Hypothalamus (tissue), 51 donors: ENCODE measurements at places on chromosomes 2 and 18.

GRCh38 chr18:56185126-56185525 is 453.3 kb downstream of the TXNL1 start:
- no peak for DNase-seq

DNA sequence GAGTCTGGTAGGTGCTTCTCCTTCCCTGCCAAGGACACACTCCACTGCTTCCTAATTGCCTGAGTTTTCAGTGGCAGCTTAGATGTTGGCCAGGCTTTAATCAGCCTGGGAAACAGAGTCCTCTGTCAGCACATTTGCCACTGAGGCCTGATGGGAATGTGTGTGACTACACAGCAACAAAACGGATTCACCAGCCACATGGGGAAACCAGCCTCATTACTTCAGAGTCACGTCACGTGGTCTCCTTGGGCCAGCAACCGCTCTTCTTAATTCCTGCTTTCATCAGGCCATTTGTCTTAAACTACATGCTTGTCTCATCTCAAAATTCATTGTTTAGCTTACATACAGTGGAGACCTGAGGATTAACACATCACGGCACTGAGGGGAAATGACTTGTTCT is 93.9 kb upstream of the LTBP1 start:
- no peak for DNase-seq

- no peak for DNase-seq
Observed at GRCh38 chr2:55616551-55617174, 759 bp downstream of the PPP4R3B start.

DNA sequence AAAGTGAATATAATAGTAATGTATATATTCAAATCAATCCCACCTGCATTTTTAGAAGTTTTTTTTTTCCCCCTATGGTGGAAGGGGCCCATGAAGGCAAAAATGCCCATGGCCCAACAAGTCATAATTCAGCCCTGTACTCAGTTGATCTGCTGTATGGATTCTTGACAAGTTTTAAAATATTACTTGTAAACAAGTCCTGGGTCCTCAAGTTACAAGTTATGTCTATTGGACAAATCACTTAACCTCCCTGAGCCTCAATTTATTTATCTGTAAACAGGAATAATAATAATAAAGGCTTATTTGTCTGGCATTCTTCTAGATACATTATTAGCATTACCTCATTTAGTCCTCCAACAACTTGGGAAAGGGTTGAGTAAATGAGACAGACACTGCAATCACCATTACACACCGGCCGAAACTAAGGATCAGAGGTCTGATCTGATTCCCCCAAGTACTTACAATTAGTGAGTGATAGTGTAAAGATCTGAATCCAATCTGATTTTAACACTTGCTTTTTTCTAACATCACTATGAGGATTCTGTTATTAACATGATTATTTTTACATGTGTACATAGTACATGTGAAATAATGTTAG is 66.1 kb downstream of the PDE1A start:
- no peak for DNase-seq

GRCh38 chr18:47970664-47971531 is 40.4 kb upstream of the SMAD2 start:
- no peak for DNase-seq

DNA sequence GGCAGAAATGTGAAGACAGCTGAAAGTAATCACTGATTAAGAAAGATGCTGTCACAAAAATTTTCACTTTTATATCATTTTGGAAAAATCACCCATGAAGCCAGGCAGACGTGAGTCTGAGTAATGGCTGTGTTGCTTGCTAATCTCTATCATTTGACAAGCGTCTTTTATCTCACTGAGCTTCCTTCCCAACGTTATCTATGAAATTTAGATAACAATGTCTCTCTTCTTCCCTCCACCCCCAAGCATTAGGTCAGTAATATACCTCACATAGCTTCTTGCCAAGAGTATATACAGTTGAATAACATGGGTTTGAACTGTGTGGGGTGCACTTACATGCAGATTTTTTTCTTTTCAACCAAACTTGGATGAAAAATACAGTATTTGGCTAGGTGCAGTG is 388.6 kb upstream of the NRXN1 start:
- no peak for DNase-seq

DNA sequence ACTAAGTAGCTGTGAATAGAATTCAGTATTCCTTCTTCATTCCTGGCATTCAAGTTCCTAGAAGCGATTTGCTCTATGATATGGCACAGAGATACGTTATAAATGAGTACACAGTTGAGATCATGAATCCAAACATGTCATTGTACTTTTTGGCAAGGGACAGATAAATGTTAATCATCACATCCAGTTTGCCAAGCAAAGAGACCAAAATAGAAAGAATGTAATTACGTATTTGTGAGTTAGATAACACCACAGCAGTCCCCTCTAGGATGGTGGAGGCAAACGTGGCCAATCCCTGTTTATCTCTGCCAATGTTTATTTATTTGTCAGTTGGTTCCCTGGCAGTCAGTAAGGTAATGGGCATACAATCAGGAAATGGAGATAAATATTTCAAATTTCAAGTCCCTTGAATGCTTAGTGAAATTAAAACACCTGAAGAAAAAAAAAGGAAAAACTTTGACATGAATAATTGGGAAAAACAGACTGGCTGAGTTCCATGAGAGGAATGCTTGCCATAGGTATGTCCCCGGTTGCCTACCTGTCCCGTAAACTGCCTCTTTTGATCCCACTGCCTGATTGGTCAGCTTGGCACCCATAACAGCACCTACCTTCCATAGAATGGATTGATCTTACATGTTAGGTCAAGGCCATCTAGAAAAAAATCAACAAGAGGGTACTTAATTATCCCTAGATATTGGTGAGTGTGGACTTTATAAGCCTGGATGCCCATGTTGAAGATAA is 451.1 kb upstream of the NETO1 start:
- no peak for DNase-seq

GRCh38 chr2:101360232-101360631 is 27.1 kb downstream of the CREG2 start:
- DNase-seq, result no peak

GRCh38 chr2:214601852-214602633 is 191.2 kb downstream of the VWC2L start:
- DNase-seq, result no peak

- DNase-seq, result no peak
Observed at GRCh38 chr18:45519411-45520280, 95.6 kb upstream of the SLC14A2 start.

GRCh38 chr2:128805237-128805636 is 486.6 kb upstream of the HS6ST1 start:
- no peak for DNase-seq

DNA sequence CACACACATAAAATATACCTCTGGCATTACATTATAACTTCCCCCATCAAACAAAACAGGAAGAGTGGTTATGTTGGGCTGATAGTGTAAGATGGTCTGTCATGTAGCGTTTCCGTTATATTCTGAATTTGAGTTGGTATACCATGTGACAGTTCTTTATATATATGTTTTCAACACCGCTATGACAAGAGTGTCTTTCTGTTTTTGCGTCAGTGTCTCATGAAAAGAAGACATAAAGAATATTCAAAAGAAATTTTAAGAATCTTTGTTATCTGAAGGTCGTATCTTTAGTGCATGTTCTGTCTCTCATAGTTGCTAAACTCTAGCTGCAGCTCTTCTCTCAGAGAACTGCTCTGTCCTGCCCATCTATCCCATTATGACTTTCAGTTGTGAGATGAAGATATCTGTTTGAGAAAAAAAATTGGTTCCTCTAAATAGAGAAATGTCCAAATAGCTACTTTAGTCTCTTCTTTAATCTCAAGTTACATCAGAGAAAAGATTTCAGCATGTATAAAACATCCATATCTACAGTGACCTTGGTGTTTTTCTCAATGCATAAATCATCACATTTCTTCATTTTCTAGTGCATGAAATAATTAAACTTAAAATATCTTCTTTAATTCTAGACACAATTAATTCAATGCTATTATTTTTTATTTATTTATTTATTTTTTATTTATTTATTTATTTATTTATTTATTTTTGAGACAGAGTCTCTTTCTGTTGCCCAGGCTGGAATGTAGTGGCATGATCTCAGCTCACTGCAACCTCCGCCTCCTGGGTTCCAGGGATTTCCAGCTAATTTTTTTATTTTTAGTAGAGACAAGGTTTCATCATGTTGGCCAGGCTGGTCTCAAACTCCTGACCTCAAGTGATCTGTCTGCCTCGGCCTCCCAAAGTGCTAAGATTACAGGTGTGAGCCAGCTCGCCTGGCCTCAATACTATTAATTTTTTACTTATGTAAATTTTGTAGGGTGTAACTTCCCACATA is 24.3 kb upstream of the PSME4 start:
- no peak for DNase-seq

- DNase-seq, result no peak
Observed at GRCh38 chr2:61582165-61582564, 44.0 kb upstream of the XPO1 start.

GRCh38 chr18:79600141-79600540 is 79.5 kb upstream of the CTDP1 start:
- DNase-seq, result no peak

DNA sequence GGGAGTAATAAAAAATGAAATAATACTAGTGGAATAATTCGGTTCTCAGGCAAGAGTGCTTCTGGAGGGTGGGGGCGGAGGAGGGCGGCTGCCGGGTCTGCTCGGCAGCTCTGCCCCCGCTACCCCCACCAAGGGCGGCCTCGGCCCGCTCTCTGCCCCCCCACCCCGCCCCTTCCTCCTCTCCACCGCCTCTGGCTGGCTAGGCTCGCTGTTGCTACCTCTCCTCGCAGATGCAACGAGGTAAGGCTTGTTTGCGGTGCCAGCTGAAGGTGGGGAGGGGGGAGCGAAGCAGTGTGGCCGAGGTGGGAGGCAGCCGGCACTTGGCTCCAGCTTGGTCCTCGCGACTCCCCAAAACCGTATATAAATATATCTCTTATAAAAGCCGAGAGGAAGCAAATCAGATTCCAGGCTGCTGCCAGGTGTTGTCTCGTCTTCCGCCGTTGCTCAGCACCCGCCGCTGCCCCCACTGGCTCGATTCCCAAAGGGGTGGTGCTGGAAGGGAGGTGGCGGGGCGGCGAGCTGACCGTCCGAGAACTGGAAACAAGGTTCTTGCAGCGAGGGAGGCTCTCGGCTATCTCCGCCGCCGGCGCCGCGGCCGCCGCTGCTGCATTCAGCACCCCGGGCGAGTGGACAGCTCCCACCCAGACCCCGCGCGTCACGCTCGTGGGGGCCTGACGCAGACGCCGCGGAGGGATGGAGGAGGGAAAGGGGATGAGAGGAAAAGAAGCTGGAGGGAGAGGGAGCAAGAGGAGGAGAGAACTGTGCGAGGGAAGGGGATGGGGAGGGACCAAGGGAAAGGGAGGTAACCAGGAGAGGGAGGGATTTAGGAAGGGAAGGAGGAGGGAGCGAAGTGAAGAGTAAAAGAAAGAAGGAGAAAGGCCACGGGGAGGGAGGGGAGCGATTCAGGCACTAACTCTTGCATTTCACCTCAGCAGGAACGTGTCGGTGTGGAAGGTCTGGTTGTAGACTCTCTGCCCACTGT is at the start of gene MARCHF4:
Gene MARCHF4 (minus strand): TSS at position 763 of the 982 bp plus-strand sequence. CDS start 2,223 bp downstream, outside the sequence.
- DNase-seq, result peak; percentile 43

- no peak for DNase-seq
Observed at GRCh38 chr18:77708826-77709506, 459.3 kb downstream of the GALR1 start.

GRCh38 chr18:78751664-78752063 is 228.0 kb upstream of the SALL3 start:
- DNase-seq, result no peak

DNA sequence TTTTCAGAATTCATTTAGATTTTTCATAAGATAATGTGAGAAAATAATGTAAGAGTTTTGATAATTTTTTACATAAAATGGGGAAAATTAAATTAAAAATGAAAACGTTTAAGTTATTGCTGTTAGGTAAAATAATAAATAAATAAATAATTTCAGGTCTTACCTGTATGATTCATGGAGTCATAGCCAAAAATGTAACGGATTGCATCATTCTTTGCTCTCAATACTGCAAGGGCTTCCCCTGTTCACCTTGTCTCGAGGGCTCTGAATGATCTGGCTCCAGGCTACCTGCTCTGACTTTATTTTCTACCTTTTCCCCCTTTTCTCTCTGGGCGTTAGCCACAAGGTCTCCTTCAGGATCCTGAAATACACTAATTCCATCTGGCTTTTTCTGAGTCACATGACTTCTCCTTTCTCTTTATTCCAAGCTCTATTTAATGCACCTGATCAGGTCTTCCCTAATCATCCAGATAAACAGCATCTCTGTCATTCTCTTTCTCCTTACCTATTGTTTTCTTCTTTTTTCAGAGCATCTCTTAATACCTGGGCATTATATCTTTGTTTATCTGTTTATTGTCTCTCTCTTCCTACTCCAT is 30.0 kb upstream of the CFAP36 start:
- DNase-seq, result no peak

DNA sequence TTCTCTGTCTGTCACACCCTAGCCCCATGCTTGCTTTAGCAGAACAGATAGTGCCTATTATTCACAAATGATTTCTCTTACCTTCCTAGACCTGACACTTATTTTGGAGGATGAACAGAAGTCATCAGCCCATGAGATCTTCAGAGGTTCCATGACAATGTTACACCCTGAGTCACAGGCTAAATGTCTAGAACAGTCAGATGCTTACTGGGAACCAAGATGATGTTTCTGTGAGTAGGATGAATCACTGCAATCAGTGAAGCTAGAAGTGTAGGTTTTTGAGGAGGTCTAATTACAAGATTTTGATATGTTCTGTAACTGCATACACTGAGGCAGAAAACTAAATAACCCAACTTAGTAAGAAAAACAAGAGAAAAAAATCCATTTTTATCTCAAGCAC is 123.0 kb upstream of the THUMPD2 start:
- no peak for DNase-seq

DNA sequence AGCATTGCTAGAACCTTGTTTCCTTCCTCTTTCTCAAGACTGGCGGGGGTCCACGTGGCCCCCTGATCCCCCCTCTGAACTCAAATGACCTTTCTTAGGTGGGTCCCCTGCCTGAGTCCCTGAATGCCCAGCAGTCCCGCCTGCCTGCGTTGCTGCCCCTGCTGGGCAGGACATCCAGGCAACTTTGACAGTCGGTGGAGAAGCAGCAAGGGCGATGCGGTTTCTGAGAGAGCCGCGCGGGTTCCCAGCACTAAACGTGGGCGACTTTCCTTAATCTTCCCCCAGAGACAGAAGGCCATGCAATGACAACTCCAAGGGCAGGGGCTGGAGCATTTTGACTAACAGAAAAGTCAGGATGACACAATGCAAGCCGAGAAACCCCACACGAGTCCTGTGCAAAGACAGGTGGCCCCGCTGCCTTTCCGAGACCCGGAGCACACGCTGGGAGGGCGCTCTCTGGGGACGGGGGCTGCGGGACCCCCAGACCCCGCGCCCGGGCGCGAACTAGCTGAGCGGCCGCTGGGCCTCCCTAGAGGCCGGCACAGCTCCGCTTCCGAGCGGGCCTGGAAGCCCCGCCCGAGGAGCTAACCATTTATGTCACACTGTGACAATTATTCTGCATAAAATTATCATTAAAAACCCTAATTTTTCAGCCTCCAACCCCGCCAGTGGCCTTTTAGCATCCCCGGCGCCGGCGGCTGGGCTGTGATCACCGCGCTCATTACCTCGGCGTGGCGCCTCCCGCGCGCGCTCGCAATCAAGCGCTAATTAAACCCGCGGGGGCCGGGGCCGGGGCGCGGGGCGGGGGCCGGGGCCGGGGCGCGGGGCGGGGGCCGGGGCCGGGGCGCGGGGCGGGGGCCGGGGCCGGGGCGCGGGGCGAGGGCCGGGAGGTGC is 27.4 kb downstream of the ASB18 start:
- DNase-seq, result no peak
